Common myeloid progenitor, CD34-positive (primary cell): ENCODE measurements at places on chromosomes 1 and 21.

DNA sequence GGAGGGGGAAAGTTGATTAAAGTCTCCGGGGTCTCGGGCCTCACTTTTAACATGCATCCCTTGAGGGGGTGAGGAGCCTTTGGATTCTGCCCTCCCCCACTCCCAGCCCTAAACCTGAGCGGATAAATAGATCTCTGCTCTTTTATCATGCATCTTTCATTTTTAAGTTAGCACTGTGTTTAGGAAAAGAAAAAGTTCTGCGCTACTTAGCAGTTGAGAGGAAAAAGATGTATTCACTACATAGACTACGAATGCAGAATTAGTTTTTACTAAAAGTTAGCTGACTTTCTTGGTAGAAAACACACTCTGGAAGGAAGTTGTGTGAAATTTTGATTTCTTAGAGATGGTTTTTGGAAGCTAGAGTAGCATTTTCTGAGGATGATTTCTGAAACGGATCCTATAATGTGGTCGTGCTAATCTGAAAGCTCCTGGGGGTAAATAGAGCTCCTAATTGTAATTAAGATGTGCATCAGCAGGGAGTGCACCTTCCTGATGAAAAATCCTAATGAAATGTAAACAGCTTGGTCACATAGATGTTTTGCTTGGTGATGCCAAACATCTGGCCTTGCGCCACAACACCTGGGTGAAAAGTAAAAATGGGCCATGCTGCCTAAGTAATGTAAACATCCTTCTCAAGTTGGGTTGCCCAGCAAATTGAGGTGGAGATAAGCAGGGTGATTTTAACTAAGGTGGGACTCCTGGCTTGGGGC lies 1.8 kb downstream of the ROR1 start:
- no peak for DNase-seq
- H3K4me3 ChIP-seq: peak overlapping the region; percentile 79
- H3K36me3 ChIP-seq: no peaks in the 10 kb centered on the region
- no peak overlapping the region for H3K27ac ChIP-seq
- H3K4me1 ChIP-seq: peaks cover 5% of the 10 kb centered on the region

DNA sequence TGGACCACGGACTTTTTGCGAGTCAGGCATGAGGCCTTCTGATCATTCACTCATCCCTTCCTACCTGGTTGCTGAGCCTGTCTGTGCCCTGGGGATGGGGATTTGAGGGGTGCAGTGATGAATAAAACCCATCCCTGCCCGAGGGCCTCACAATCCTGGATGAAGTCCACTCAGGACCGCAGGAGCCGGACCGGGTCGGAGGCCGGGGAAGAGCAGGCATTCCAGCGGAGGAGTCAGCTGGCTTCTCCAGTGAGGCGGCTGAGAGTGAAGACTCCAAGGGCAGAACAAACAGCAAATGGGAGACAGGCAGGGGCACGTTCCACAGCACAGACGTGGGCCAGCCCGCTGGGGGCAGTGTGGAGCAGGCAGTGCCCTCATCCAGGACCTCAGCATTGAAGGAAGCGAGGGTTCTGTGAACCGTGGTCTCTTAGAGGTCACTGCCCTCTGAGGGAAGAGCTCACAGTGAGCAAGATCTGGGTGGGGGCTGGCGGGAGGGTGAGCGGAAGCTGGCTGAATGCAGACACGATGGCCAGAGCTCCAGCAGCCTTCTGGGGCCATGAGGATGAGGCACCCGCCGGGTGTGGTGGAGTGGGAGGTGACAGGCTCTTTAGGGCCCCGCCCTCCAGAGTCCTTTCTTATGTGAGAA lies 10.9 kb upstream of the LRRC3 start:
- no peak for DNase-seq
- H3K4me3 ChIP-seq: no peak overlapping the region
- peaks cover 3% of the 10 kb centered on the region for H3K27me3 ChIP-seq
- H3K27ac ChIP-seq: no peak overlapping the region

DNA sequence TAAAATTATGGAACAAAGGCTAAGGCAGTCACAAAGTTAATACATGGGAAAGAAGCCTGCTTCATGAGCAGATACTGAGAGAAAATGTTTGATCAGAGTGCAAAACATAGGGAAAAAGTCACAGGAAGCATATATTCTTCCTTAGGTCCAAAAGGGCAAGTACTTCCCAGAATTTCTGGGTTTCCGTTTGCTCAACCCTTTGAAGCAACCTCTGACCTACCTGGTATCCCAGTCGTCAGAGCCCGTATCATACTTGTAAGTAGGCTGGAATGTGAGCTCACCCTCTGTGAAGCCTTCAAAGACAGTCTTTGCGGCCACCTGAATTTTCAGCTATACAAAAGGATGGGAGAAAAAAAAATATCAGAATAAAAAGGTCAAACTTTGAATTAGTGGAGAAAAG lies 20.5 kb upstream of the MTF1 start:
- DNase-seq: no peak
- peaks cover 35% of the 10 kb centered on the region for H3K36me3 ChIP-seq
- no peaks in the 10 kb centered on the region for H3K4me1 ChIP-seq
- no peaks in the 10 kb centered on the region for H3K27me3 ChIP-seq
- no peak overlapping the region for H3K27ac ChIP-seq

GRCh38 chr1:224722838-224723237 lies 106.7 kb downstream of the CNIH3 start:
- H3K36me3 ChIP-seq: no peaks in the 10 kb centered on the region
- H3K4me3 ChIP-seq: no peak overlapping the region

DNA sequence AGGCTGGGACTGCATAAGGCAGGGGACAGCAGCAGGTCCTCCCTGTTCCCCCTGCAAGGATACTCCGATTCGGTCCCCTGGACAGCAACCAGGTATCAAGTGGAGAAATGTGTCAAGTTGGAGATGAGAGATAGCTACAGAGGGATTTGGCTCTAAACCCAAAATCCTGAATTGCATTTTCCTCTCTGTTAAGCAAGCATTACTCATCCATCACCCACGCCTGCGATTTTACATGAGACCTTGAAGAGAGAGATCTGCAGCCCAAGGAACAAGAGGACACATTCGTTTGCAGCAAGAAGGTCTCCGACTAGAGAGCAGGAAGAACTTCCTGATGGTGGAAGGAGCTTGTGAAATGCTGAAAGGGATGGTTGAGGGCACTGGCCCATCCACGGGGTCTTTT lies 21.9 kb downstream of the SYT2 start:
- H3K27me3 ChIP-seq: peaks cover 65% of the 10 kb centered on the region
- no peak overlapping the region for H3K4me3 ChIP-seq
- no peaks in the 10 kb centered on the region for H3K4me1 ChIP-seq
- no peak for DNase-seq
- no peaks in the 10 kb centered on the region for H3K36me3 ChIP-seq

DNA sequence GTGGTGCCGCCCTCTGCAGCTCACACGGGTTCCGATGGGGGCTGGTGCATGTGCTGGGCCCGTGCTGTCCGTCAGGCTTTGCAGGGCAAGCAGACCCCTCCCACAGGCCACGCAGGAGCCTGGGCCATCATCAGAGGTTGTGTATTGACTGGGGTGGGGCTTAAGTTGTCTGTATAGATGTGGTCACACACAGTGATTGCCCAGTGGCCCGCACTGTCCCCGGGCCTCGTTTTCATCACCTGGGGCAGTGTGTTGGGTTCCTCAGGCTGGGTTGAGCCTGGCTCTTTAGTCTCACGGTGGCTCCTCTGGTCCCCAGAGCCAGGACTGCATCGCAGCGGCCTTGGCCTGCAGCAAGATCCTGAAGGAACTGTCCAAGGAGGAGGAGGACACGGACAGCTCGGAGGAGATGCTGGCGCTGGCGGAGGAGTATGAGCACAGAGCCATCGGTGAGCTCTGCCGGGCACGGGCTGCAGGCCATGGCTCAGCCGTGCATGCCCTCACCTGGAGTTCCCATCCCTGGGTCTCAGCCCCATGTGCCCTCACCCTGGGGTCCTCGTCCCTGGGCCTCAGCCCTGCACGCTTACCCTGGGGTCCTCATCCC lies 44.1 kb downstream of the TRPM2 start:
- H3K4me1 ChIP-seq: no peaks in the 10 kb centered on the region
- H3K4me3 ChIP-seq: no peak overlapping the region
- no peak for DNase-seq
- no peaks in the 10 kb centered on the region for H3K27me3 ChIP-seq
- H3K36me3 ChIP-seq: no peaks in the 10 kb centered on the region

DNA sequence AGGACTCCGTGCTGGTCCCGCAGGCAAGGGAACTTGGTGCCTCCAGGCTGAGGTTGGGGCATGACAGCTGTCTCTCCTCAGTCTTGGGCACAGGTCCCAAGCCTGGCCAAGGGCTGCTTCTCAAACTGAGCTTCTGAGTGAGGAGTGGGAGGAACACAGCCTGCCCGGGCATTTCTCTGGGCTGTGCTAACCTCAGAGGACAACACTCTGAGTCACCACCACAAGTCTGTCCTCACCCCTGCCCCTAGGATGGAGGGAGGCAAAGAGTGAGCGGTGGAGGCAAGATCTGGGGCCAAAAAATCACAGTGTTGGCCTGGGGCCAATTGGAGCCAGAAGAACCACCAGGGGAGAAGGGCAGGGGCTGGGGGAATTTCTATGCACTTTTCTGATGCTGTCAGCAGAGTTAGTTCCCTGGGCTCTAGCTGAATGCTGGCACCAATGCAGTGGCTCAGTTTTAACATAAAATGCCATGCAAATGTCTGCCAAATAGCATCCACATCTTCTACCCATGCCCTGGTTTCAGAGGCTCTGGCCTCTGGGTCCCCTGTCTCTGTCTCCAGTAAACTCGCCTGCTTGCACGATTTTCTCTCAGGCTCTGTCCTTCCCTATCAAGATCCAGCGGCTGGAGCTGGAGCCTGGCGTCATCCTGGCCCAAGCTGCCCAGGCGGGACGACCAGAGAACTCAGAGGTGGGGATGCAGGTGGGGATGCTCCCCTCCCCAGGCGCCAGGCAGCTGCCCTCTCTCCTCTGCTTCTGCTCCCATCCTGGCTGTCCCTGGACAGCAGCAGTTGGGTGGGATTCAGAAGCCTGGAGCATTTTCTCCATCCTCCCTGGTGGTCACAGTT lies 11.0 kb upstream of the CDK18 start:
- peaks cover 3% of the 10 kb centered on the region for H3K4me1 ChIP-seq
- H3K36me3 ChIP-seq: no peaks in the 10 kb centered on the region
- H3K27ac ChIP-seq: no peak overlapping the region
- peak; percentile 75 for DNase-seq
- H3K4me3 ChIP-seq: no peak overlapping the region
- H3K27me3 ChIP-seq: peaks cover 10% of the 10 kb centered on the region

DNA sequence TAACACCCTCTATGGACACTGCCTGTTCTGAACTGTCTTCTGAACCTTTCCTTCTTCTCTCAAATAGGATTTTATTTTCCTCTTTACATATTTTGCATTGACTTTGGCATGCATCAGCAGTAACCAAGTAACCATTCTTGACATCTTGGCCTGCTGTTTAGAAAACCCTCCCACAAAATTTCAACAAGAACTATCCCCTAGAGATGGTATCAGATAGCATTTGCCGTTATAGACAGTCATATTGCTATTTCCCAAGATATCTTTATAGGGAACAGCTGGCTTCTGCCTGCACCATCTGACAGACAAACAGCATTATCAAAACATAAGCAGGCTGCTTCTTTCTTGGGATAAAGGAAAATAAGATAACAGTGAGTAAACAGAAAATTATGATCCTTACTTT lies 54.7 kb downstream of the LHX8 start:
- no peak for DNase-seq
- H3K27ac ChIP-seq: no peak overlapping the region
- no peaks in the 10 kb centered on the region for H3K36me3 ChIP-seq
- no peaks in the 10 kb centered on the region for H3K4me1 ChIP-seq
- H3K4me3 ChIP-seq: no peak overlapping the region
- H3K27me3 ChIP-seq: peaks cover 2% of the 10 kb centered on the region

DNA sequence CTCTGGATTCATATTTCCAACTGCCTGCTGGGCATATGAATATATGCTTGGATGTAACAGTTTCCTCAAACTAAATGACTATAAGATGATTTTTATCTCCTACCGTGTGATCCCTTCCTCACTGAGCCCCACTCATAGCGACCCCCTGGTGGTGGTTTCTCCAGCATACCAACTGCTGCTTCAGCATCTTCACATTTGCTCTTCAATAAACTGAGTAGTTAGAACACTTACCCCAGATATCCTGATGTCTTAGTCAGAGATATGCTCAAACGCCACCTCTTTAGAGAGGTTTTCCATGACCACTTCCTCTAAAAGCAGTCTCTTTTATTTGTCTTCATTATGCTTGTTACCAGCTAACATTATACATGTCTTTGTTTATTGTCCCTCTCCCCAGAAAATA lies 10.2 kb upstream of the HNRNPR start:
- H3K4me1 ChIP-seq: no peaks in the 10 kb centered on the region
- peak; percentile 59 for DNase-seq
- H3K4me3 ChIP-seq: no peak overlapping the region
- no peaks in the 10 kb centered on the region for H3K27me3 ChIP-seq
- H3K27ac ChIP-seq: no peak overlapping the region
